ENCODE measurements at places on chromosomes 7 and 10.

- no peak for DNase-seq
These were observed 417.5 kb upstream of the ZMIZ1 start for GRCh38 chr10:78651287-78651686.

- DNase-seq: no peak
These were observed 13.6 kb downstream of the FOXP2 start for GRCh38 chr7:114428211-114428610.

GRCh38 chr10:92342796-92343195, 51.8 kb downstream of the MARCHF5 start:
- no peak for DNase-seq

DNA sequence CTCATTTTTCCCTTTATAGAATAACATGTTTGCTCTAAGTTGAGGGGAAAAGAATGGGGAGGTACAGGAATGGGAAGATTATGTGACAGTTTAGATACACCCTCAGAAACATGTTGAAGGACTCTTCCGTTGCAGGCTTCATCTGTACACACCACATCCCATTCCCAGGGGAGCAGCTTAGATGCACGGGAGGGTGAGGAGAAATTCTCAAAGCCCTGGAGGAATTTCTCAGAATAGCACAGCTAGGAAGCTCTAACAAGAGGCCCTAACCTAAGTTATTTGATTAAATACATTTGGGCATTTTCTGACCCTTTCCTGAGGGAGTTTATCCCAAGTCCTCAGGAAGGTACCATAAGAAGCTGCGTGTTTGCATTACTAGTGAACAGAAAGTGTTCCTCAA, 660.2 kb upstream of the IGFBP3 start:
- no peak for DNase-seq

GRCh38 chr7:155807065-155807671, 5.1 kb downstream of the SHH start:
- no peak for DNase-seq

GRCh38 chr10:112615269-112615668, 168.3 kb downstream of the VTI1A start:
- DNase-seq: no peak

DNA sequence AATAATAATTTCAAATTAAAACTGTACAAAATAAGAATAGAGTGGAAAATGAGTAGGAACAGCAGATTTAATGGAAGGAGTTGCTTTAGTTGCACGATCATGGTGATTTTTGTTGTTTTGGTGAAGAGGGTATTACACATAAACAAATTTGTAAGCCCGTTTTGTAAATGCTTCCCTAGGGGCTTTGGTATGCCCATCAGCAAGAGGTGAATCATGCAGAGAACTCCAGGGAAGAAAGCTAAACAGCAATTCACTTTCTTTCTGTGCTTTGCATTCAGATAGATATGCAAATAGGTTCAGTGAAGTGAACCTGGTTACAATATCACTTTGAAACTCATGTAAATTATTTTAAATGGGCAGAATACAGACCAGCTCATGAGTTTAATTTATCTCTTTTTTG, 422.2 kb upstream of the MTPN start:
- DNase-seq: no peak
